ENCODE measurements at places on chromosomes 5 and 9.

- H3K27ac ChIP-seq, result peak overlapping the region; percentile 80
- H3K36me3 ChIP-seq, result no peaks in the 10 kb centered on the region
- peaks cover 22% of the 10 kb centered on the region for H3K4me1 ChIP-seq
- H3K27me3 ChIP-seq, result no peaks in the 10 kb centered on the region
- peak overlapping the region; percentile 73 for H3K4me3 ChIP-seq
- no peak for DNase-seq
Measured at GRCh38 chr5:150672237-150672883, 11.3 kb downstream of the MYOZ3 start.

DNA sequence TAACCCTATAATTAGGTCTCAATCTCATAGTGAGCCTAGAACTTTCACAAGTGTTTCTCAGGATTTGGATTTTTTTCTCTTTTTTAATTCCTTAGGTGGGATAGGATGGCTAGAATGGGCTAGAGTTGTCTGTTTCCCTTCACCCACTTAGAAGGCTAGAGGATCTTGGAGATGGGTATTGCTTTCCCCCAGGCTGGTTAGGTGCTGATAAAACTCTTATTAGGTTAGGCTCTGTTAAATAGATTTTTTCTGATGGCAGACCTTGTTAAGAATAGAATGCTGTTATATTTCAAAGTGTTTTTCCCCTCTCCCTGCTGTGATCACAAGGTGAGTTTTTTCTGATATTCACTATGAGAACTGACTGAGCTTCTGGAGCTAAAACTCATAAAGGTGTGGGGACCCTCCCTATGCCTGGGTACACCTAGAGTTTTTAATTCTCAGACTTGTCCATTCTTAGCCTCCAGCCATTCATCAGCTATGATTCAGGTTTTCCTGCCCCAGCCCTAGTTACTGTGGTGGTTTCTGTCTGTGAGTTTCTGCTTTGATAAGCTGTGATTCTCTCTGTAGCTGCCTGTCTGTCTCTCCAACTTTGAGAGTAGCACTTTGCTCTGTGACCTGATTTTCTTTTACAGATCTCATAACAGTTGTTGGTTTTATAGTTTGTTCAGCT lies 132.4 kb downstream of the HACD4 start:
- no peaks in the 10 kb centered on the region for H3K36me3 ChIP-seq
- H3K4me3 ChIP-seq, result no peak overlapping the region
- H3K27ac ChIP-seq, result no peak overlapping the region
- no peaks in the 10 kb centered on the region for H3K27me3 ChIP-seq
- no peak for DNase-seq
- no peaks in the 10 kb centered on the region for H3K4me1 ChIP-seq

- H3K27ac ChIP-seq, result peak overlapping the region; percentile 100
- peak overlapping the region; percentile 77 for H3K4me3 ChIP-seq
- peak; percentile 65 for DNase-seq
Measured at GRCh38 chr9:129482521-129483414, 138.1 kb downstream of the C9orf50 start.

- H3K27me3 ChIP-seq, result no peaks in the 10 kb centered on the region
- DNase-seq, result no peak
- no peaks in the 10 kb centered on the region for H3K4me1 ChIP-seq
- no peak overlapping the region for H3K4me3 ChIP-seq
Measured at GRCh38 chr5:171261361-171261760, 47.7 kb upstream of the TLX3 start.

DNA sequence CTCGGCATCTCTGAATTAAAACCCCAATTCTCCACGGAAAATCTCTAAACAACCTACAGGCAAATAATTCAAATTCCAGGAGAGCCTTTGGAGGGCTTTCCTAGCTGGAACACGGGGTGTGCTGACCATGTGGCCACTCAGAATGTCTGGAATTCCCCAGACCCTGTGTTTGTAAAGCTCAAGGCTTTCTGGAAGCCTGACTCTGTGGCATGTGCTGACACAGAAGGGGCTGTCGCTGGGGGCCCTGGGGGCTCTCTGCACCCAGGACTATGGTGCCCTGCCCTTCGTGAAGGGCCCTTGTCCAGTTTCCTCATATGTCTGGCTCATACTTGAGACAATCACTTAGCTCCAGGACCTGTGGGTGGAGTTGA lies 29.0 kb upstream of the BOD1 start:
- no peaks in the 10 kb centered on the region for H3K27me3 ChIP-seq
- no peaks in the 10 kb centered on the region for H3K4me1 ChIP-seq
- H3K27ac ChIP-seq, result no peak overlapping the region
- H3K36me3 ChIP-seq, result no peaks in the 10 kb centered on the region

Data from thoracic aorta (tissue), 2 donors.